ENCODE measurements at places on chromosomes 11 and 22.

DNA sequence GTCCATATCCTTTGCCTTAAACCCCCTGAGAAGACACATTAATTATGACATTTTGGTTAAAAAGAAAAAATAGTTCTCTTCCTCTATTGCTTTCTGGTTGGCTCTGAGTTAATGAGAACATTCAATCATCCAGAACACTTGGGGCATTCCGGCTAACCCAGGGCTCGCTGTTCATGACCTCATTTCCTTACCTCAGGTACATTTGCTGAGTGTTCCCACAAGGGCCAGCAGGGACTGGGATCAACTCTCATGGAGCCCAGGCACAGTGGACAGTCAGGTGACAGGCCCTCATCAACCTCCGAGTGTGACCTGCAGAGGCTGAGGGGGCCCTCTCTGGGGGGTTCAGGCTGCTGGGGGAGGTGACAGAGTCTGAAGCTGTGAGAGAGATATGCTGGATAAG, 98.9 kb downstream of the MYO18B start:
- no peak for DNase-seq

- no peak for DNase-seq
These were observed 271.2 kb downstream of the DLG2 start for GRCh38 chr11:85355921-85356320.

DNA sequence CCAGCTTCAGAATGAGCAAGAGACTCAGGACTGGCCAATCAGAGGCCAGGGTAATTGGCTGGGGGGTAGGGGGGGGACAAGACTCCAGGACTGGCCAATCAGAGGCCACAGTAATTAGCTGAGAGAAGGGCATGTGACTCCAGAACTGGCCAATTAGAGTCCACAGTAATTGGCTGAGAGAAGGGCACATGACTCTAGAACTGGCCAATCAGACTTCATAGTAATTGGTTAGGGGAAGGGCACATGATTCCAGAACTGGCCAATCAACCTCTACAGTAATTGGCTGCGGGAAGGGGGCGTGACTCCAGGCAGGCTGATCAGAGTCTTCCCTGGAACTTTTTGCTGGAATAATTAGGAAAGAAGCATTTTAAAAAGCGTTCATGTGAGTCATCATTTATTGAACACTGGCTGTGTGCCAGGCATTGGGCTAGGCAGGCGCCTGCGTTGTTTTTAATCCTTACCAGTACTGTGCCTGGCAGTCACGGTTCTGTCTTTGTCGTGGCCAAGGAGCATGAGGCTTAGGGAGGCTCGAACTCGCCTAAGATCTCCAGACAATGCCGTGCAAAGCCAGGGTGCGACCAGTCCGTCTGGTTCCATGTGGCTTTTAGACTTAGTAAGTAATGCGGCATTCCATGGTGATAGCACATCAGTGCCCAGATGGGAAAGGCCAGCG, 508.1 kb downstream of the TBC1D22A start:
- DNase-seq, result no peak

DNA sequence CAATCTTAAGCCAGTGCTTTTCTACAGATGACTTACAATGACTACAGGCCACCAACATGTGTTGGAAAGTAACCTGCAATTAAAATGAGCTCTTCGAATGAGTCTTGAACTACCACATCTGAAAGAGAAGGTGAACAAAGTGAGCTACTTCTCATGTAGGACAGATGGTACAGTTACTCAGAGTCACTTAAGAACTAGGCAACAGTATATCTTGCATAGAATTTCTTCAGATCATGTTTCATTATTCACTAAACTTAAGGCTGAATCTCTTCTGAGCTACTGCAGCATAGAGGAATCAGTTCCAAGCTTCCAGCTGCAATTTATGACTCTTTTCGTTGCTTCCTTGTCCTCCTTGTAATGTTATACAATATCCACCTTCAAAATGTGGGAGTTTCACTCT, 270.9 kb downstream of the TTC28 start:
- no peak for DNase-seq

GRCh38 chr11:85619499-85619898, 7.6 kb downstream of the DLG2 start:
- DNase-seq, result no peak

DNA sequence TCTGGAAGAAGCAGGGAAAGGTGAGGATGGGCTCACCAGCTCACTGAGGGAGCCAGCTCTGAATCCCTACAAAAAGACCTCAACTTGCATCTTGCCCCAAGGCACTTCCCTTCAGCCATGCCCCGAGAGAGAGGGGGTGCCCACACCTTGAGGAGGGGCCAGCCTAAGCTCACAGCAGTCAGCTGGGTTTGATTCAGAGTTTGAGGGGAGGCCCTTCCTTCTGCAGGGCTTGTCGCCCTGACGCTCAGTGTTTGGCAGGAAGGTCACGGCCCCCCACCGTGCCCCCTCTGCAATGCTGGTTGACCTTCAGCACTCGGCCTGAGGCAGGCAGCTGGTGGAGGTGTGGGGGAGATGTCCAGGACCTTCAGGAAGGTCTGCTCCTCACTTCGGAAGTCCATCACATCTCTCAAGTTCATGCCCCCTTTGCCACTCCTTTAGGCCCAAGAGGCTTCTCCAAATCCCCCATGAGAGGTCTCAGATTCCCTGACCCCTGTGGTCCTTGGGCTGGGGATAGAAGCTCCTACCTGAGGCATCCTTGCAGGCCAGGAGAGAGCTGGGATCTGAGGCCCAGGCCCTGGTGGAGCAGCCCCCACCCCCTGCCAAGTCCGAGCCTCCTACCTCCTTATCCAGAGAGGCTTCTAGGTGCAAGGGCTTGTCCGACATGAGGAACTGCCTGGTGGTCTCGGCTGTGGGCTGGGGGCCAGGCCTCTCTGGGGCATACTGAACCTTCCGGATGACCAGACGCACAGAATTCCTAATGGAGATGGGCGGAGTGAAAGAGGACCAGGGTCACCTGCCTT, 37.6 kb downstream of the TPBGL start:
- no peak for DNase-seq

- no peak for DNase-seq
These were observed 15.3 kb upstream of the CAPN5 start for GRCh38 chr11:77051511-77051910.

GRCh38 chr22:20408891-20409290, 14.9 kb downstream of the ZNF74 start:
- no peak for DNase-seq

DNA sequence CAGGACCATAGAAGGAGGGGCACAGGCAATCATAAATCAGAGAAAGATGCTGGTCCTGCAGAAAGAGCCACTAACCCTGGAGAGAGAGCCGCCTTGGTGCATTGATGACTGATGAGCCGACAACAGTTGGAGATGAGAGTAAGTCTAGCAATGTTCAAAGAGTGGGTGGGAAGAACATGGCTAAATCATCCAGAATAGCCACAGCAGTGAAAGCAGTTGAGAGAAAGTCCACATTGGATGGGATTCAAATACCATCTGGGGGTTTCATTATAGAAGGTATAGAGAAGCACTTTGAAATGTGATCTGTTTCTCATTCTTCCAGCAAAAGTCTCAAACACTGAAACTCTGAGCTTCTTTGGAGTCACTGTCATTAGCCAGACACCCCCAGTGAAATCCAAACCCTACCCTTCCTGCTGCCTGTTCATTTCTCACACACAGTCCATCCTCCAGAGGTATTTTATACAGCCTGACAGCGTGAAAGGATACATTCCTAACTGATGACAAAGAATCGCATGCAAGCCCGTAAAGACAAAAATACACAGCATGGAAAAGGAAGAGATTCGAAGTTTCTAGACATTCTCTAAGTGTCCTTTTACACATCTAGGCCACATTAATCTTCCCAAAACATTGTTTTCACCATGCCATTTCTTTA, 303.1 kb upstream of the MPPED2 start:
- DNase-seq, result no peak

DNA sequence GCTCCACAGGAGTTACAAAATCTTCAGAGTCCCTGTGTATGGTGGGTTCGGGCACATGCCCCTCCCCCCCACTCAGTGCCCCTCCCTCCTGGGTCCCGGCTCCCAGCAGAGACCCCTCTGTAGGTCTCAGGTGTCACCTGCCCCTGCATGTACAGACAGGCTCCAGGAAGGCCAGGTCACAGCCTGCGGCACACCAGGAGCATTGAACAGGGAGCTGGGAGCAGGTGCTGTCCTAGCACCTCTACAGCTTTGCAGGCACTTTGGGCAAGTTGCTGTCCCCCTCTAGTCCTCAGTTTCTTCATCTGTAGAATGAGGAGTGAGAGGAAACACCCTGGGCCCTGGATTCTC, 80.1 kb upstream of the RTL6 start:
- no peak for DNase-seq

GRCh38 chr11:96272529-96273222, 70.3 kb downstream of the MAML2 start:
- DNase-seq, result no peak

DNA sequence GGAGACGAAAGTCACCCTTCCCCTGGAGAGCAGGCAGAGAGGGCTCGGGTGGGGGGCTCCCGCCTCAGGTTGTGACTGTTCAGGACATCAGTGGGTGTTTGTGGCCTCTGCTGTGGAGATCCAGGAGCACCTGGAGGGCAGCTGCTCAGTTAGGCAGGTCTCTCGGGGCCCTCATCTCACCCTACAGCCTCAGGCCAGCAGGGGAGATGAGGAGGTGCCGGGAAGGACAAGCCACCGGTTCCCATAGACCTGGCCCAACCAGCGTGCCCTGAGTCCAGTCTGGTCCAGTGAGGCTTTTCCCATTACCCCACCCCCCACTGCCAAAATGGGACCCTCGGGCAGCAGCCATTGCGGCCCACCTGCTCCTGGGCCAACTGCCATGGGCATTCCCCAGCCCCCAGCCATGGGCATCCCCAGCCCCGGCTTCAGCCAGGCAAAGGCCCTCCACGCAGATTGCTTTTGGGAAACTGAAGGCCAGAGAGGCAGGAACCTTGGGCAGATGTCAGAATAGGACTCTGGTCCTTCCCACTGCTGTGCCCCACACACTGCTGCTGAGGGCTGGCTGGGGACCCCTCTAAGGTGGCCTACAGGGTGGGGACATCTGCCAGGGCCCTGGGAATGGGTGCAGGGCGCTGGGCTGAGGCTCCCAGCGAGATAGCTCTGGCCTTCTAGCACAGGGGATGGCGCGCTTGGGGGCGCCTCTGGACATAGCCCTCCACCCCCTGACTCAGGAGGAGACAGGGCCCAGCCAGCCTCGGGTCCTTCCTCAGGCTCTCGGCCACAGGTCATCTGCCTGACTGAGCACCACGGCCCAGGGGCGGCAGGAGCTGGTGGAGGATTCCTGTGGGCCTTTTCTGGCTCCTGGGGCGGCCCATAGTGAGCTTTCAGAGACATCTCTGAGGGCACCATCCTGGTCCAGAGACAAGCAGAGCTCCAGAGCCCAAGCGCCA, 4.8 kb downstream of the PIM3 start:
- no peak for DNase-seq

- no peak for DNase-seq
These were observed 13.5 kb downstream of the MCAT start for GRCh38 chr22:43129426-43130425.

- DNase-seq, result no peak
These were observed 81.6 kb downstream of the ALX4 start for GRCh38 chr11:44228379-44228778.

DNA sequence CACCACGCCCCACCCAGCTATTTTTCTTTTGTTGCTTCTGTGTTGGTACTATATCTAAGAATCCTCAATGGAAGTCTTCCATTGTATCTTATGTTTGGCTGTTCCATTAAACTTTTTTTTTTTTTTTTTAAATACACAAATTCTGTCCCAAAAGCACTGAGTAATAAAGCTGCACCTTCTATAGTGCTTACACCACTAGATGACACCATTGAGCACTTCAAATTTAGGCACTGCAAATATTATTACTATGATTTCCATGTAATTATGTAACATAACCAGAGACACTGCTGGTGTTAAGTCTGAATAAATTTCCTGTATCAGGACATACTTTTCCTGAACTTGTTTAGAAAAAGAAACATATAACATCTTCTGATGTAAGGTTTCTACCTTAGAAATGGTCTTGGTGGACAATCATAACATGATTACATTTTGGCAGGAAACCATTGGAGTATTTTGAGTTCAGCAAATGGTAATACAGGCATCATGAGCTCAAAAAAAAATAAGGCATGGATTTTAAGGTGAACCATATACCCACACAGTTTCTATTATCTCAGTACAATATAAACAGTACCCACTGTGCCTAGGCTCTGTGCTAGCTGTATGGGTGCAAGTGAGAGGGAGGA, 110.5 kb downstream of the ATG16L2 start:
- peak; percentile 13 for DNase-seq

- DNase-seq, result peak; percentile 96
These were observed 560.8 kb downstream of the ETS1 start for GRCh38 chr11:128026596-128026995.

DNA sequence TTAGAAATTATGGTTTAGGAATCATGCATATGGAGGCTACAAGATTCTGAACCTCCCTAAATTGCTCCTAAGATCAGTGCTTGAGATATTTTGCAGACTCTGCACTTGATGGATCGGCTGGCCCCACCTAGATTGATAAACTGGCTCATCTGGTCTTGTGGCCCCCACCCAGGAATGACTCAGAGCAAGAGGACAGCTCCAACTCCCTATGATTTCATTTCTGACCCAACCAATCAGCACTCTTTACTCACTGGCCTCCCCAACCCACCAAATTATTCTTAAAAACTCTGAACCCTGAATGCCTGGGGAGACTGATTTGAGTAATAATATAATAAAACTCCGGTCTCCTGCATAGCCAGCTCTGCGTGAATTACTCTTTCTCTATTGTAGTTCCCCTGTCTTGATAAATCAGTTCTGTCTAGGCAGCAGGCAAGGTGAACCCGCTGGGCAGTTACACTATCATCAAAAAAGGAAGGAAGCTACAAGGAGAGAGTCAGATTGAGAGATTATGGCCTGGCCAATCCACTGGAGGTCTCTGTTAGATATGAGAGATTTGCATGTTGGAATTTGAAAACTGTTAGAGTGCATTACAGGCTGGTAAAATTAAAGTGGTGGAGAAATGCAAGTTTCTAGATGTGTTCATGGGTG, 245.8 kb downstream of the CSNK2A3 start:
- no peak for DNase-seq

GRCh38 chr11:33703788-33704187, 3.2 kb upstream of the C11orf91 start:
- no peak for DNase-seq

DNA sequence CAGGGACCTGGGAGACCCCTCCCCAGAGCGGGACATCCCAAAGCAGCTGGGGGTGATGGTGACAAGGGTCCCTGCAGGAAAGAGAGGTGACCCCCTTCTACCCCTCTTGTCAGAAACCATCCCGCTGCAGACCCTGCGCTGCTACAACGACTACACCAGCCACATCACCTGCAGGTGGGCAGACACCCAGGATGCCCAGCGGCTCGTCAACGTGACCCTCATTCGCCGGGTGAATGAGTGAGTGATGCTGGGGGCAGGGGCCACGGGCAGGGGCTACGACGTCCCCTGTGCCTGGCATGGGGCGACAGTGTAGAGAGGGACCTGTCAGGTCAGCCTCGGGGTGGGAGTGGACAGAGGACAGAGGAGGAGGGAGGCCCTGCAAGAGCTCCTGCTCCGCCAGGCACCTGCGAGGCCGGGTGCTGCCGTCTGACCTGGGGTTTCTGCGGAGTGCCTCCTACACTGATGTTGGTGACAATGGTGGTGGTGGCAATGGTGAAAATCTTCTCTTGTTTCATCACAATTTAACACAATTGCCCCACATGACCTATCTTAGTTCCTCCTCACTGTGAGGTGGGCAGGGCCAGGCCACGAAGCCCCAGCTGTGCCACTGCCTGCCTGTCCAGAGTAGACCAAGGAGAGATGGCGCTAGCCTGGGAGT, 9.8 kb downstream of the CSF2RB start:
- DNase-seq, result no peak

- DNase-seq, result no peak
These were observed 3.6 kb downstream of the ISX start for GRCh38 chr22:35069541-35069940.

Measured in GM04503 (cell line).